ENCODE measurements at places on chromosomes 11 and 22.

- no peak for DNase-seq
Measured at GRCh38 chr11:105610871-105611571, 1.1 kb downstream of the GRIA4 start.

GRCh38 chr11:65654375-65655349 lies 8.1 kb downstream of the RELA start:
- no peak for DNase-seq

DNA sequence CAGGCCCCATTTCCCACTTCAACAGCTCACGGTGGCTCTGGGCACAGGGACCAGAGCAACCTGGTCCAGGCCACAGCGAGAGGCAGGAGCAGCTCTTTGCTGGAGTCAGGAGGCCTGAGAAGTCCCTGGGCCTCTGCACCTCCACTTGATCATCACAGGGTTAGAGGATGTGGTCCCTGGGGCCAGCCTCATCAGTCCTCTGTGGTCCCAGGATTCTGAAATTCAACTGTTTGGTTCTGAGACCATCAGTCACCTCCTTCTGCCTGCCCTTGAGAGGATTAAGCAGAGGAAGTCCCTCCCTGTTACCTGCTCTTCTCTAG lies 24.9 kb upstream of the CBX7 start:
- DNase-seq = no peak

GRCh38 chr11:2092956-2093412 lies 46.2 kb downstream of the IGF2 start:
- DNase-seq = no peak

GRCh38 chr22:20171288-20172140 lies 20.7 kb upstream of the CCDC188 start:
- no peak for DNase-seq

DNA sequence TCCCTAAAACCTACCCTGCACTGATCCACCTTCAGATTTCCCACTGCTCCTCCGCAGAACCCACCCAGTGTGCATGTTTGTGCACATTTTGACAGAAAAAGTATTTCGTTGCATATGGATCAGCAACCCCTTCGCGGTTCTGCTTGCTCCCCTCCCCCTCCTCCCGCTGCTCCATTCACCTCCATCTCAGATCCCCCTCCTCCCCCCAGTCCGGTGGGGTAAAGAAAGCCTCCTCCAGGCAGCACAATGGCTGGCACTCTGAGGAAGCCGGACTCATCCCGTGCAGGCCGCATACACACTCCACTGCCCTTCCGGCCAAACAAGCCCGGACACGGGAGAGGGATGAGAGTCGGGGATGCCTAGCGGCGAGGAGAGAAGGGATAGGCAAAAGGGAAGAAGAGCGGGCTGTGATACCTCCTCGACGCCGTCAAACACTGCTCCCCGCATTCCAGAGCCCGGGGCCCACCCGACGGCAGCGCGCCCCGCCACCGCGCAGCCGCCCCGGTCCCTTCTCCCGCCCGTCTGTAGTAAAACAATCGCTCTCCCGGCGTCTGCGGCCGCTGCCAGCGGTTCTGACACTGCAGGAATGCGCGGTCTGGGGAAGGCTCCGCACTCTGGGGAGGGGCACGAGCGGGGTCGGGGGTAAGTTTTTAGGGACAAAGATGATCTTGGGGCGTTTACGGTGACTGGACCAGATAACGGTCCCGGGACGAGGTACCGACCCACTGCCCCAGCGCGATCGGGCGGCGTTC lies 915 bp downstream of the FEZ1 start:
- DNase-seq = no peak

DNA sequence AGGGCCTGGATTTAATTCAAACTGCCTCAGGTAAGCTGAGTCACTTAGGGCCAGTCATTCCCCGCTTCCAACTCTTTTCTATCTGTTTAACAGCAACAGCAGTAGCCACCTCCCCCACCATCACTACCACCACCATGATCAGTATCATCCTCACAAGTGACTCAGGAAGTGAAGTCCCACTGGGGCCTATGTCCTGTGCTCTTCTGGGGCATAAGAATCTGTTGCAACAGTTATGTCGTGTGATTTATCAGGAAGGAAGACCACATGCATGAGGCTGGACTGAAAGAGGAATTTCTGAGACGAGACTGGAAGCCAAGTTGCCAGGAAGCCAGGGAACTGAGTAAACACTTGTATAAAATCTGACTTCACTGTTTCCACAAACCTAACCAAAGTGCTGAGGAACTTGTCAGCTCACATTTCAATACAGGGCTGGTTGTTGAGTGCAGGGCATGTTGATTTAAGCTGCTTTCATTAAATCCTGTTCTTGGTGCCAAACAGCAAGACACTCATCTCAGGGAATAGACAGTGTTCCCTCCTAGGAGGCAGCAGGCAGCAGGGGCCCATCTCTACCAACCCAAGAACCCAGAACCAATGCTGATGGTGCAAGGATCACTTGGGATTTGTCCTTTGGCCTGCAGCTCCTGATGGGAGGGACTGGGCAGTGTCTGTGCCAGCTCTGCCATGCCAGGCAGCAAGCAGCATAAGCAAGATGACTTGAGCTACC lies 226.7 kb upstream of the NARS2 start:
- peak; percentile 96 for DNase-seq

GRCh38 chr11:76810151-76810853 lies 27.1 kb downstream of the TSKU start:
- no peak for DNase-seq

GRCh38 chr11:43756575-43756974 lies 76.0 kb downstream of the HSD17B12 start:
- peak; percentile 34 for DNase-seq

GRCh38 chr22:50151571-50152537 lies 18.7 kb upstream of the PANX2 start:
- DNase-seq = no peak

GRCh38 chr11:122984186-122985011 lies 2.8 kb upstream of the BSX start:
- DNase-seq = no peak

- no peak for DNase-seq
Measured at GRCh38 chr22:46337870-46338269, 2.4 kb downstream of the TRMU start.

- no peak for DNase-seq
Measured at GRCh38 chr11:86809561-86809960, 9.2 kb downstream of the PRSS23 start.

- DNase-seq = no peak
Measured at GRCh38 chr11:59767225-59767611, 12.0 kb downstream of the STX3 start.

DNA sequence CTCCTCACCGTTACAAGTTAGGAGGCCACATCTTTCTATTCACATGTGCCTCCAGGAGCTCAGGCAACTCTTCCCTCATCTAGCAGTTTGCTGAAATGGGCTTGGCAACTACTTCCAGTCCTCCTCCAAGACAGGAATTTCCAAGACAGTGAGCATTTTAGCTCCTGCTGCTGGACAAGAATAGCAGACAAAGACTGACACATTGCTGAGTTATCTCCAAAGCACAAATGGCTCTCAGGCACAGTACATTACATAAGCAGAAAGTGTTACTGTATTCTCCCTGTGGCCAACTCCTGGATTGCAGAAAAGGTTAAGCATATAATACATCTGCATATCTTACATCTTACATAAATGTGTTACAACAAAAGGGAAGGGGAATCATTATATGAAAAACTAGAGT lies 83.2 kb upstream of the POU2AF2 start:
- no peak for DNase-seq

- peak; percentile 42 for DNase-seq
Measured at GRCh38 chr11:7969756-7970646, 4.8 kb upstream of the NLRP10 start.

DNA sequence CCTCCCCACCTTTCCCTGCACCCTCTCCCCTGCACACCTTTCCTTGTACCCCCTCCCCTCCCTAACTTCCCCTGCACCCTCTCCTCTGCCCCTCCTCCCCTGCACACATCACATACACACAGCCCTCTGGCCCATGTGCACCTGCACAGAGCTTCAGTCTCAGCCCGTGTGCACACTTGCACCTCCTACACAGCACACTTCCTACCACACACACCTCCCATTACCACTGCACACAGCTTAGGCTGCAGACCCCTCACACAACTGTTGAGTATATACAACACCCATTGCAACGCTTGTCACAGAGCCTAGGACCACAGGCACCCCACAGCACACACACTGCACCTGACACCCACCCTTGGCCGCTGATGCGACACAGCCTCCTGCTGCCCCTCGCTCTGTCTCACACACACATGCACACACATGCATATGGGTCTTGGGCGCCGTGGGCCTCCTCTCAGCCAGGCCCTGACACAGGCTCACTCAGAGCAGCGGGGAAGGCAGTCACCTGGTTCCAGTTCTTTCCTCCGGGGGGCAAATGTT lies 411 bp downstream of the SIGIRR start:
- no peak for DNase-seq

GRCh38 chr11:116357784-116358544 lies 414.8 kb downstream of the BUD13 start:
- no peak for DNase-seq

GRCh38 chr11:117458275-117459122 lies 130.8 kb downstream of the CEP164 start:
- no peak for DNase-seq

DNA sequence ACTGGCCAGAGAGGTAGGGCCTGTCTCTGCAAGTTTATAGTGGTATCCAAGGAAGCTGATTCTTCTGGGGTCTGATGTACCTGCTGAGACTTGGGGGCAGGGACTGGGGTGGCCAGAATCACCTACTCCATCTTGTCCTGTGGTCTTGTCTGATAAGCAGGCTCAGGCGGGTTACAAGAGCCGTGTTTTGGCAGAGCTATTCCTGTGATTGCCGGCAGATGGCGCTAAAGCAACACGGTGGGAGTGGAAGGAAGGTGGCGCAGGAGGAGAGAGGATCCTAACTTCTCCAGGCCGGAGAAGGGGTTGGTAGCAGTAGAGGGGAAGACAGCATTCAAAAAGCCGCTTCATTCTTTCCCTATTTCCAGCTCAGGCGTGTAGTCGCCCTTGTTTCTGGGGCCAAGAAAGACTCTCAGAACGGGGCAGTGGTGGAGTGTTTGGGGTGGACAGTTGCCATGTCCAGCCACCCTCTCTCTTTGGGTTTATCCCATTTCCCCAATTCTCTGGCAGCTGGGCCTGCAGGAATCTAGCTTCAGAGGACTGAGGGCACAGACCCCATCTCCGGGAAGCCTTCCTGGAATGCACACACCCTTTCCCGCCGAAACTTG lies 15.1 kb downstream of the CHRM1 start:
- no peak for DNase-seq

DNA sequence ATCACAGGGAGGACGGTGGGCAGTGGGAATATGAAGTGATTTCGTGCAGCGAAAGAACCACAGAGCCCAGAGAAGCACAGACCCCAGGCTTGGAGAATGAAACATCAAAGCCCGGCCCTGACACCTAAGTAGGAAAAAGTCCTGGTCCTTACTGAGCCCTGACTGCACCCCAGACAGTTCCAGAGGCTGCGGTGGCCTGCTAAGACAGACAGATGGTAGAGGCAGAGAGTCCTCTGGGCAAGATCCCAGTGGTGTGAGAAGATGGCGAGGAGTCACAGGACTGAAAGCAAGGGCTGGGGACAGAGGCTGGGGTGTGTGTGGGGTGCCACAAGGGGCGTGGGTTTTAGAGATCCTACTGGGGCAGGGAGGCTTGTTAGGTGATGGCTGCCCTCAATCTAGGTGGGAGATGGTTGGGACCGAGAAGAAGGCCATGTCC lies 3.7 kb downstream of the CBX6 start:
- DNase-seq = no peak

- no peak for DNase-seq
Measured at GRCh38 chr11:118629761-118630661, 22.6 kb downstream of the PHLDB1 start.

GRCh38 chr11:65977621-65978390 lies 16.3 kb downstream of the SART1 start:
- no peak for DNase-seq

- peak; percentile 77 for DNase-seq
Measured at GRCh38 chr11:64865286-64866172, 12.9 kb downstream of the EHD1 start.

- DNase-seq = no peak
Measured at GRCh38 chr22:41367680-41368542, 13.8 kb upstream of the TEF start.

DNA sequence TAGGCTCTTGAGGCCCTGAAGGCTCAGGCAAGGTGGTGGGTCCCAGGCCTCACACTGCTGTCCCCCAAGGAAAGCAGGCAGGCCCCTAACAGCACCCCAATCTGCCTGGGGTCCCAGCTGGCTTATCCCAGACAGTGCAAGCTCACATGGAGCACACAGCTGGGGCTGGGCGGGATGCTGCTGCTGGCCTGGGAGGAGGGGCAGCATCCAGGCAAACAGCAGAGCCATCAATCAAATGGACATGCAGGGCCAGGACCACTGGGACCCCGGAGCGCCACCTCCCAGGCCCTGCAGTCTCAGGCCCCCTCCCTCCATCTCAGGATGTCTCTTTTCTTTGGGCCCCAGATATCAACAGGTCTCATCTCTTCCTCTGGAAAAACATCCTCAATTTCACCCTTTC lies 140.3 kb downstream of the BRD1 start:
- DNase-seq = no peak

GRCh38 chr11:9718147-9718546 lies 54.3 kb downstream of the SWAP70 start:
- DNase-seq = no peak

- no peak for DNase-seq
Measured at GRCh38 chr11:12667646-12668045, 6.6 kb upstream of the TEAD1 start.

- DNase-seq = no peak
Measured at GRCh38 chr11:33291004-33291777, 34.0 kb downstream of the HIPK3 start.

GRCh38 chr11:19821993-19822392 lies 109.4 kb downstream of the NAV2 start:
- DNase-seq = no peak

- no peak for DNase-seq
Measured at GRCh38 chr22:38312261-38312800, 4.9 kb downstream of the CSNK1E start.

GRCh38 chr11:117535201-117535849 lies 207.7 kb downstream of the CEP164 start:
- no peak for DNase-seq

GRCh38 chr11:93921695-93922468 lies 71.5 kb upstream of the VSTM5 start:
- DNase-seq = no peak
